Right forelimb (tissue), 1 donor: ENCODE measurements at places on chromosomes 2 and 18.
A peak's percentile ranks its signal among the peaks of the same experiment; 100 is the strongest.

DNA sequence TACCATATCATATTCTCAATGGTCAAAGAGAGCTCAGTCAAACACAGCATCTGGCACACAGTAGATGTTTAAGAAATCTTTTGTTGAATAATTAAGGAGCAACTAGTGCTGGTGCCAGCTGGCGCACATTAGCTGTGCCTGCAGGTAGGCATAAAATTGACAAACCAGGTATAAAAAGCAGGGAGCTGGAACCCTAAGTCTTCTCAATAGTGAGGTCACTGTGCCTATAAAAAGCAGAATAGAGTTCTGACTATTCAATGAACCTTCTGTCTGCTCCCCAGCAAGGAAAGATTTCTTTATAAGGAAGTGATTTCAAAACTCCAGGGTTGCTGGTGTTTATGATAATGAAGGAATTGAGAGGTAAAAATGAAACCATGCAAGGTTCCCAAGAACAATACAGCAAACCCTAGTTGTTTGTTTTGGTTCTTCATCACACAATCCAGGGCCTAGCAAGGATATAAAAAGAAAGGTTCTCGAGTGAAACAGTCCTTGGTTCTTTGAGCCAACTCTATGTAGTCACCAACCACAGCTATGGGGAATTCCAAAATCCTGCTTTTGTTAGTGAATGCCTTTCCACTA is 76.1 kb downstream of the THADA start:
- DNase-seq: no peak

GRCh38 chr2:33597026-33597425 is 2.1 kb downstream of the FAM98A start:
- no peak for DNase-seq

DNA sequence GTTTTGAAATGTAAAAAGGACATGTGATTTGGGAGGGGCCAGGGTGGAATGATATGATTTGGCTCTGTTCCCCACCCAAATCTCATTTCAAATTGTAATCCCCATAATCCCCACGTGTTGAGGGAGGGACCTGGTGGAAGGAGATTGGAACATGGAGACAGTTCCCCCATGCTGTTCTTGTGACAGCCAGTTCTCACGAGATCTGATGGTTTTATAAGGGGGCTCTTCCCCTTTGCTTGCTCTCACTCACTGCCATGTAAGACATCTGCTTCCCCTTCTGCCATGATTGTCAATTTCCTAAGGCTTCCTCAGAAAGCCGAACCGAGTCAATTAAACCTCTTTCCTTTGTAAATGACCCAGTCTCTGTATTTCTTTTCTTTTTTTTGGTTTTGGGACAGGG is 39.2 kb downstream of the FECH start:
- no peak for DNase-seq

DNA sequence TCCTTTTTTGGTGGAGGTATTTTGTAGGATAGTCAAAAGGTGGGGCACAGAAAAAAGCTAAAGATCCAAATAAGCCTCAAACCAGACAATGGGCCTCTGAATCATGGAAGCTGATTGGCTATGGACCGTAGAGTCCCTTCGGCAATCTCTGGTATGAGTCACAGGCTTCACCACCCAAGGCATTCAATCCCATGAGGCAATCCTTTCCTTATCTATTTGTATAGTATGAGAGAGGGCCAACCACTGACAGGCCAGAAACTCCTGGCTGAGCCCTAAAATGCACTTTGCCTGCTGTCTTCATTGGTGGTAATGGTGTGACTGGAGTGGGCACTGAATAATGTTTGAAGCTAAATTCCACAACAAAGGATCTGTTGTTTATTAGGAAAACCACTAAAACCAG is 38.7 kb upstream of the MEX3C start:
- DNase-seq: no peak

GRCh38 chr2:148493822-148494563 is 150.6 kb upstream of the EPC2 start:
- DNase-seq: no peak

DNA sequence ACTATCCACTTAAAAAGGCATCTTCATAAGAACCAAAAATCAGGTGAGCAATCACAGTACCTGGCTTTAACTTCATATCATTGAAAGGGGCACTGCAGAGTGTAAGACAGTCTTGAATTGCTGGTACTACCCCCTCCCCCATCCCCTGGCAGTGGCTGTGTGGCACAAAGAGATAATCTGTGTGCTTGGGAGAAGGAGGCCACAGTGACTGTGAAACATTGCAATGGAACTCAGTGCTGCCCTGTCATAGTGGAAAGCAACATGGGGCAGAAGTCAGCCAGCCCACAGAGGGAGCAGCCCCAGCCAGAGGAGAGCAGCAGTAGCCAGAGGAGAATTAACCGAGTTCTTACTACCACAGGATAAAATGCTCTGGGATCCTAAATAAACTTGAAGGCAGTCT is 45.3 kb upstream of the UGP2 start:
- no peak for DNase-seq

DNA sequence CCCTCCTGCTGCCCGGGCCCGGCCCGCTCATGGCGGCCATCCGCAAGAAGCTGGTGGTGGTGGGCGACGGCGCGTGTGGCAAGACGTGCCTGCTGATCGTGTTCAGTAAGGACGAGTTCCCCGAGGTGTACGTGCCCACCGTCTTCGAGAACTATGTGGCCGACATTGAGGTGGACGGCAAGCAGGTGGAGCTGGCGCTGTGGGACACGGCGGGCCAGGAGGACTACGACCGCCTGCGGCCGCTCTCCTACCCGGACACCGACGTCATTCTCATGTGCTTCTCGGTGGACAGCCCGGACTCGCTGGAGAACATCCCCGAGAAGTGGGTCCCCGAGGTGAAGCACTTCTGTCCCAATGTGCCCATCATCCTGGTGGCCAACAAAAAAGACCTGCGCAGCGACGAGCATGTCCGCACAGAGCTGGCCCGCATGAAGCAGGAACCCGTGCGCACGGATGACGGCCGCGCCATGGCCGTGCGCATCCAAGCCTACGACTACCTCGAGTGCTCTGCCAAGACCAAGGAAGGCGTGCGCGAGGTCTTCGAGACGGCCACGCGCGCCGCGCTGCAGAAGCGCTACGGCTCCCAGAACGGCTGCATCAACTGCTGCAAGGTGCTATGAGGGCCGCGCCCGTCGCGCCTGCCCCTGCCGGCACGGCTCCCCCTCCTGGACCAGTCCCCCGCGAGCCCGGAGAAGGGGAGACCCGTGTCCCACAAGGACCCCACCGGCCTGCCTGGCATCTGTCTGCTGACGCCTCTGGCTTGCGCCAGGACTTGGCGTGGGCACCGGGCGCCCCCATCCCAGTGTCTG is 767 bp downstream of the RHOB start:
- DNase-seq: peak; percentile 75

GRCh38 chr18:67513280-67513679 is 3.2 kb downstream of the DSEL start:
- DNase-seq: no peak

DNA sequence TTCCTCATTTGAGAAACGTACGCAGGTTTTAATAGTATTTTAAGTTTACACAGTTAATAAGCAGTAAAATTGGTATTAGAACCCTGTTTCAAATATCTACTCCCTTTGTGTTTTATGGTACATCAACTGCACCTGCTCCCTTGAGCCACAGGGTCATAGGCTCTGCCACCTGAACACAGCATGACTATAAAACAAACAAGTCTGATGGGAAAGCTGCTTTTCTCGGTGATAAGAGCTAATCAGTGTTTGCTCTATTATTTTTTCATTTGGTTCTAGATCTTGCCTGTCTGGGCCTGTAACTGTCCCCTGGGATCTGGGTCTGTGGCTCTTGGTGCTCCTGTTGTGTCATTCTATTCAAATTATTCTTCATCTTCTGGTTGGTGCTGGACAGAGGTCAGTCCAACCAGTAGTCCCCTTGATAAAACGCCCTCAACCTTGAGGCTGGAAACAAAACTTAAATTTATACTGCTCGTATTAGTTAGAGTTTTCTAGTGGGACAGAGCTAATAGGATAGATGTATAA is 314.8 kb upstream of the LRP1B start:
- DNase-seq: no peak

DNA sequence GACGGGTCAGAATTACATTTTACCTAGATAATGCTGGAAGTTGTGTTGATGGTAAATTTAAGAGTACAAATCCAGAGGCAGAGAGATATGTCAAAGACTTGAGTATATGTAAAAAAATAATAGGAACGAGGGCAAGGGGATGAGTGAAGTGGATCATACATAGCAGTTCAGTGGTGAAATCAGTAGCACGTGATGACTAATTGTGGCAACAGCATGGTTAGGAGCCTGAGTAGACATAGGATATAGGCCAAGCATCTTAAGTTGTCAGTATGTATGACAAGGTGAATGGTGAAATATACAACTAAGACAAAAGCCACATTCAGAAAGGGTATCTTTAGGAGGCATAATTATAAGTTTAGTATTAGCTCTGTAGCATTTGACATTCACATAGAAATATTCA is 826.5 kb upstream of the PIK3C3 start:
- no peak for DNase-seq

DNA sequence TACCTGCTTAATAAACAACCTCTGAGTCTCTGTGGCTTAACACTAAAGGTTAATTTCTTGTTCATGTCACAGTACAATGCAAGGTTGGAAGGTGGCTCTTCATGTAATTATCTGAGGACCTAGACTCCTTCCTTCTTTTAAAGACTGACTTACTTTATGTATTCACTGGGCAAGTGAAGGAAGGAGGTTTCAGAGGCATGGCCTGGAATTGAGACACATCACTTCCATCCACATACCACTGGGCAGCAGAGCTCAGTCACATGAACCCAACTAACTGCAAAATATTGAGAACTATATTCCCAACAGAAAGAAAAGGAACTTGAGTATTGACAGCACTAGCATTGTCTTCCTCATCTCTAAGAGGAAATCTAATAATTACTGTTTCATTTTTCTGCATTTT is 57.5 kb upstream of the FN1 start:
- no peak for DNase-seq

- DNase-seq: no peak
These were observed 577 bp downstream of the ERCC3 start for GRCh38 chr2:127293386-127293747.

DNA sequence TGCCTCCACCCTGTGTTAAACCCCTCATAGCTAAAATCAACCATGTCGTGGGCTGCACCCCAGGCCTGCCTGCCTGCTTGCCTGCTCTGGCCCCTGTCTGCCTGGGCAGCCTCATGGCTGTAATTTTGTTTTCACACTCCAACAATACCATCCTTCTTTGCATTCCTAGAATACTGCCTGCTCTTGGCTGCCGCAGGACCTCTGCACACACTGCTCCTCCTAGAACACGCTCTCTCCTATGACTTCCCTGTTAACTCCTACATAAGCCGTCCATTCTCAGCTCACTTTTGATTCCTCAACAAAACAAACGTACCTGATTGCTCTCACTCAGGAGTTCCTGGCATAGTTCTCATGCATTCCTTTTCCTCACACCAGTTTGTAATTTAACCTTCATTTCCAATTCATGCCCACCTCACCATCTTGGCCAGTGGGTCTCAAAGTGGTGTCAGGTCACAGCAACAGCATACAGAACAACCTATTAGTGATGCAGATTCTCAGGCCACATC is 2.5 kb downstream of the UXS1 start:
- DNase-seq: no peak

DNA sequence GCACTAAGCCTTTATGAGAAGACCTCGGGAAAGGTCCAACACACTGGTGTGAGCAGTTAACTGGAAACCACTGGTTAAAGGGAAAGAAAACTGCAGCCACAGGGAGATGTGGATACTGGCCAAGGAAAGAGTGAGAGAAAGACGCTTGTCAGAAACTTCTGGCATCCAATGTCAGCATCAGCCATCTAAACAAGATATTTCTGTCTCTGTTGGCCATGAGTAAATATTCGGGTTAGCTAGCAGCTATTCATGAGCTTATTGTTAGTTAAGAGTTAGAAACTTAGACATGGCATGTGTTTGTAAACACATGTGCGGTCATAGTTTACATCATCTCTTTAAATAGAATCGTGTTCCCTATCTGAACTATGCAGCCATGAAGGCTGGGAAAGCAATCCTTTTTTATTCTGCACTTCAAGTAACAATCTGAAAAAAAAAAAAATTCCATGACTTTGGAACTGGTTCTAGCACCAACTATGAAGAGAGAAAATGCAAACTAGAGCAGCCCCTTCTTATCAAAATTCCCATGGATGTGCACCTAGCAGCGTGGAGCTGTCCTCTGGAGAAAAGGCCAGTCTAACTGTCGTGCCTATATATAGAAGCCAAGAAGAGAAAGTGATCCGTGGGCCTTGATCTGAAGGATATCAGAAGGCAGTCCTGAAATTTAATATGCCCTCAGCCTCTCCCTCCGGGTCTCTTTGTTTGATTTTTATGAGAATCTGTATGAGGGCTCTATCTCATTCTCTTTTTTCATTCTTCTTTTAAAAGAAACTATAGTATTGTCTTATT is 84.0 kb upstream of the RFX8 start:
- DNase-seq: no peak

- DNase-seq: no peak
These were observed 181.2 kb downstream of the FAM124B start for GRCh38 chr2:224220586-224221255.

DNA sequence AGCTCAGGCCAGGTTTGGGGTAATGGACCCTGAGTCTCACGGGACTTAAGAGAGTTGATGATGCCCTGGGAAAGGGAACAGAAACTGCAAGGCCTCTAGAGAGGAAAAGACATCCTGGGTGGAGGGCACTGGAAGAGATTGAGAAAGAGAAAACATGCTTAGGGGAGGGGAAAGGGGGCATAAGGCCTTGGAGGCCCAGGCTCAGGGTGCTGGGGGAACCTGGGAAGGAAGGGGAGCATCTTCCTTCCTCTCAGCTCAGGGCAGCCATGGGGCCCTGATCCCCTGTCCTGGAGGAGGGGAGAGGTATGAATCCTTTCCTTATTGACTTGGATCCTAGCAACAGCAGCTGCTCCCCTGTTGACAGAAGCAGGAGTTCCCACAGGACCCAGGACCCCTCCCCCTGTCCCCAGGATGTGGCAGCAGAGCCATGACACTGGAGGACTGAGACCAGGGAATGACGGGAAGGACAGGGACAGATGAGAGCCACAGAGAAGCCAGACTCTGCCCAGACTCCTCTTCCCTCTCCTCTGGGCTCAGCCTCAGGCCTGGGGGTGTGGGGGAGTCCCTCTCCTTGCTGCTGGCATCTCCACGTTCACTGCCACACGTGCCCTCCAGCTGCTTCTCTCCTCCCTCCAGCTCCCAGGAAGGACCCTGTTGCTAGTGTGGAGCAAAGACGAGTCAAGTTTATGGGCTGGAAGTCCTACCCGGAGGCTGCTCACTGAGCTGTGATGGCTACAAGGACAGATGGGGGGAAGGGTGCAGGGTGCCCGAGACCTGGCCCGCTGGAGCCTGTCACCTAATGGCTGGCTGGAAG is 815 bp downstream of the GPBAR1 start:
- no peak for DNase-seq

GRCh38 chr2:120567128-120567527 is 168.5 kb upstream of the GLI2 start:
- DNase-seq: no peak

DNA sequence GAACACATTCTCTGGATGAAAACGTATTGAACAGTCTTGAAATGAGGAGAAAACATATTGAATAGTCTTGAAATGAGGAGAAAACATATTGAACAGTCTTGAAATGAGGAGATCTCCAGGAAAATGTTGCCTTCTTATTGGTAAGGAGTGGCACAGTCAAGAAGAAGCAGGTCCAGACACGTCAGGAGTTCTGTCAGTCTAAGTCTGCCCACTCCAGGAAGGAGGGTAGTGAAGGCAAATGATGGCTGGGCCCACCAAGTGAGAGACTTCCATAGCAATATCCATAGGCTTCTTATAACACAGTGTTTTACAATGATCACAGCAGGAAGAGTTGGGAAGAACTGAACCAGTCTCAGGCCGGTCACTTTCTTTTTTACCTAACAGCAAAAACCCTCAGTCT is 316.2 kb downstream of the ETAA1 start:
- no peak for DNase-seq

- no peak for DNase-seq
These were observed 983.2 kb upstream of the CDH2 start for GRCh38 chr18:29160170-29160569.
